Activated naive CD4-positive, alpha-beta T cell treated with anti-CD3 and anti-CD28 coated beads, Interleukin-2, amount 50 U/mL, for 16 hours (primary cell): ENCODE measurements at places on chromosomes 6 and 20.
A peak's percentile ranks its signal among the peaks of the same experiment; 100 is the strongest.

- DNase-seq = no peak
These were observed 31.7 kb downstream of the AGPAT4 start for GRCh38 chr6:161242113-161242512.

DNA sequence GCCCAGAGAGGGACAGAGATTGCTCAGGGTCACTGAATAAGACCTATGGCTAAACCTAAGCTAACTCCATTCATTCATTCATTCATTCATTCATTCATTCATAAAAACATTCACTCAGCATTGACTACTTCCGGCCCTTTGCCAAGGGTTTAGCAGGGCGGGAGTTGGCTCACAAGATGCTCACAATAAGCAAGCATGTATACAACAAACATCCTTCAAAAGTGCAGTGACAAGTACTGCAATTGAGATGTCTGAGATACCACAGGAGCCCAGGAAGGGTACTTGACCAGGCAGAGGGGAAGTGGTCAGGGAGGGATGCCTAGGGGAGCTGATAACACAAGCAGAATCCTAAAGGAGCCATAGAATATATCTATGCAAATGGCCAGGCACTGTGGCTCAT lies 18.2 kb upstream of the KIAA1755 start:
- no peak for DNase-seq

- no peak for DNase-seq
These were observed 57.3 kb upstream of the TRAF3IP2 start for GRCh38 chr6:111662794-111663593.

DNA sequence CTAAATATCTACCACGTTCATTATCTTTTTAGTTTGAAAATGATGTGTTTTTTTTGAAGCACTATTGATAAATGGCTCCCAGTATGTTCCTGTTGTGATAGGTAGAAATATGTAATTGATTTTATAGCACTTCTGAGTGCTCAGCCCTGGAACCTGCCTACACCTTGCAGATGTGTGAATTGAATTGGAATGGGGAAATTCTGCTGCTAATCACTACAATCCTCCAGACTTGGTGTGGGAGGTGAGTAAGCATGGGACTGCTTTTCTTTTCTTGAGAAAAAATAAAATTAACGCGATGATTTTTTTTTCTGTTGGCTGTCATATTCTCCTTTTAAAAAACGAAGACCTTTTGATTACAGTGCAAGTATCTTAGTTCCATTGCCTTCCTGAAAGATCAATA lies 37.1 kb upstream of the MLIP start:
- DNase-seq = no peak

- DNase-seq = no peak
These were observed 10.6 kb upstream of the SAMD3 start for GRCh38 chr6:130233330-130233729.

DNA sequence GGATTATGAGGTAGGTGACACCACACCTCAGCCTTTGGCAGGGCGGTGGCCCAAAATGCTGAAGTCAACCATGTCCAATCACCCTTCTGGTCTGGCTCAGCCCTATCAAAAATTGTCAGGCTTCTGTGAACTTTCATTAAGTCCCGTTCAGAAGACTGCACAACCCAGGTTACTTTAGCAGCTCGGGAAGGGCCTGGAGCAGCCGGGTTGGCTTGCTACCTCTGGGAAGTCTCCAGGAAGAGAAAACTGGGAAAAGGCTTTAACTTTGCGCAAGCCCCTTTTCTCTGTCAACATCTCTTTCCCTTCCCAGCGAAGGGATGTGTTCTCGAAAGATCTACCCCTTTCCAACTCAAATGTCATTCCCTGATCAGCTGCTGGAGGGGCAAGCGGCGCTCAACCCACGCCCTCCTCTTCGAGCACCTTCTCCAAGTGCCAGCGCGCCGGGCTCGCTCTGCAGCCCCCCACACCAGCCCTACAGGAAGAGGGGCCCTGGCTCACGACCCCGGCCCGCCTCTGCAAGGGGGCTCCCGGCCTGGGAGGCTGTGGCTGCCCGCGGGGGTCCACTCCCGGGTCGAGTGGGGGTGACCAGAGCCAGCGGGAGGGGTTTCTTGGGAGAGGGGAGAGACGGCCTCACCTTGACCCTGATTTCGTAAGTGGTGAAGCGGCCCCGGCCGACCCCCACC lies 573 bp downstream of the SNX3 start:
- DNase-seq = no peak

GRCh38 chr6:34583461-34583860 lies 27.3 kb upstream of the SPDEF start:
- peak; percentile 19 for DNase-seq

DNA sequence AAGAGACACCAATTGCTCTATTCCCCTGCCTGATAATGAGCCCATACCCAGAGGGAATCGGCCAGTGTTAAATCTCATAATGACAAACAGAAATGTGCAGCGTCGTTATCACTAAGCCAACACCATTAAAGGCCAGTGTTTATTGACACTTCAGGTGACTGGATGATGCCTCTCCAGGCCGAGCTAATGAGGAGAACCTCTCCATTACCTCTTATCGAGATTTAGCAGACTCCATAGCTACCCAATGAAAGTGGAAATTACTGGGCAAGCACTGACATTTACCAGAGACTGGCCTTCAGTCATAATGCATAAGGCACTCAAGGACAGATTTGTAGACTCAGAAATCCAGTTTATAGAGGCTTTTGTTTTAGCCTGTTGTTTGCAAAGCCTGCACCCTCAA lies 669.5 kb downstream of the MAFB start:
- DNase-seq = no peak

DNA sequence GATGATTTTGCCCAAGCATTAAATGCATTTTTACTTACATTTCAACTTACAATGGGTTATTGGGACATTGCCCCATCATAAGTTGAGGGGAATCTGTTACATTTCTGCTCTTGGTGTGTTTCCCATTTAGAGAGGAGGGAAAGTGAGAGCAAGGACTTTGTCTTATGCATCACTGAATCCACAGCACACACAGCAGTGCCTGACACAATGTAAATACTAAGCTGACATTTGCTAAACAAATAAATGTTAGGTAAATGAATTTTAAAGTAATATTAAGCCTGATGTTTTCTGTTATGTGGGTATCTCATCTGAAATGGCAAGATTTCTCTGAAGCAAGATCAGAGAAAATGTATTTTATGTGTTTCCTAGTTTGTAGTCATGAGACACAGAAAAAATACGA lies 143.6 kb upstream of the STXBP5 start:
- no peak for DNase-seq

- no peak for DNase-seq
These were observed 28.1 kb downstream of the NCOA7 start for GRCh38 chr6:125818772-125819260.

DNA sequence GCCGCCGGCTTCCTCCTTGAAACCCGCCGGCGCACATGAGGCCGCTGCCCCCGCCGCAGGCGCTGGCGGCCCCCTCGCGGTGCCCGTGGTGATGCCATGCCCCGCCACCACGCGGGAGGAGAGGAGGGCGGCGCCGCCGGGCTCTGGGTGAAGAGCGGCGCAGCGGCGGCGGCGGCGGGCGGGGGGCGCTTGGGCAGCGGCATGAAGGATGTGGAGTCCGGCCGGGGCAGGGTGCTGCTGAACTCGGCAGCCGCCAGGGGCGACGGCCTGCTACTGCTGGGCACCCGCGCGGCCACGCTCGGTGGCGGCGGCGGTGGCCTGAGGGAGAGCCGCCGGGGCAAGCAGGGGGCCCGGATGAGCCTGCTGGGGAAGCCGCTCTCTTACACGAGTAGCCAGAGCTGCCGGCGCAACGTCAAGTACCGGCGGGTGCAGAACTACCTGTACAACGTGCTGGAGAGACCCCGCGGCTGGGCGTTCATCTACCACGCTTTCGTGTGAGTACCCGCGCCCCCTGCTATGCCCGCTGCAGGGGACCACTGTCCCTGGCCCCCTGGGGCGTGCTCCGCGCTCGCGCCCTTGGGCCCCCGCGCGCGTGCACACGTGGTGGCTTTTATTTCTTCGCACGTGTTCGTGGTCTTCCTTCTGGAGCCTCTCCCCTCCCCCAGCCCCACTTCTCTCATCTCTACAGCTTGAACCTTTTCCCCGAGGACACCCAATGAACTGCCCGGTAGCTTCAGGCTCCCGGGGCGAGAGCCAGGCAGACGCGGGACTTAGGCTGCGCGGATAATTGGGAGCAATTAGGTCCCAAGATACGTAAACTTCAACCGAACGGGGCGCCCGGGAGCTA lies 453 bp downstream of the KCNQ5 start:
- peak; percentile 79 for DNase-seq

DNA sequence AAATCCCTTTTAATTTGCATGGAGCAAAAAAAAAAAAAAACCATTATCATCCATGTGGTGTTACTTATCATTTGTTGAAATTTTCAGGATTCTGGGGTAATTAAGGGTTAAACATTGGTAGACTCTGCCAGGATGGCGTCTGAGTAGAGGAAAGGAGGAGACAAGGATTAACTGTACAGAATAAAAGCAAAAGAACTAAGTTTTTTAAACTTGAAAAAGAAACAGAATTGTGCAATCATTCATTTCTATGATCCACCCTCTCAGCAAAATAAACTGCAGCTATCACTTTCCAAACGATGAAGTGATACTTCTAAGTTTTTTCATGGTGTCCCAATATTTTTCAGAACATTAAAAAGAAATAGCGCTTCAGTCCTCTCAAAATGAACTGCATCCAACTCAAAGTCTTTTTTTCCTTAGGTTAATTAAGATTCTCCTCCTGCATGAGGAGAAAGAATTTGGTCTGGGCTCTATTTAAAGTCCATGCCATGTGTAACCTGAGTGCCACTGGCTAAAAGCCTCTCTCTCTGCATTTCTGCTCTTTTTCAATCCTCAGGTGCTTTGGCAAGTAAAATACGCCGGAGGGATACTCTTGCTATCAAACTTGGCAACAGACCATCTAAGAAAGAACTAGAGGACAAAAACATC lies 69.5 kb upstream of the LTV1 start:
- no peak for DNase-seq

DNA sequence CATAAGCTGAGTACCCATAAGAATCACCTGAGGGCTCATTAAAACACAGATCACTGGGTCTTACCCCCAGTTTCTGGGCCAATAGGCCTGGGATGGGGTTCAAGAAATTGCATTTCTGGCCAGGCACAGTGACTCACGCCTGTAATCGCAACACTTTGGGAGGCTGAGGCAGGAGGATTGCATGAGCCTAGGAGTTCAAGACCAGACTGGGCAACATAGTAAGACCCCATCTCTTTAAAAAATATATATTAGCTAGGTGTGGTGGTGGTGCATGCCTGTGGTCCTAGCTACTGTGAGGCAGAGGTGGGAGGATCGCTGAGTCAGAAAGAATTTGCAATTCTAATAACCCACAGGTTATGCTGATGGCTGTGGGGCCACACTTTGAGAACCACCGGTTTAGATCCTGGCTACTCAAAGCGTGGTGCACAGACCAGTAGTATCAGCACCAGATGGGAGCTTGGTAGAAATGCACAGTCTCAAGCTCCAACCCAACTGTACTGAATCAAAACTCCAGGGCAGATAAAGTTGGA lies 2.0 kb downstream of the CCM2L start:
- no peak for DNase-seq
